Endodermal cell (in vitro differentiated cells): ENCODE measurements at places on chromosomes 1 and 21. TPM values are rescaled to one million over a fixed set of nuclear protein-coding genes. Genes with fewer than 3 reads are reported as not detected.
A peak's percentile ranks its signal among the peaks of the same experiment; 100 is the strongest.

C8B gene
- not detected in 3 replicates for total RNA-seq

GRCh38 chr1:41764656-41765055 is 154.1 kb downstream of the HIVEP3 start:
- DNase-seq: no peak

GRCh38 chr1:172833954-172834353 is 175.1 kb downstream of the FASLG start:
- no peak for DNase-seq

CFAP141 gene
- total RNA-seq: not detected in 3 replicates

- no peak for DNase-seq
Measured at GRCh38 chr1:212110617-212111016, 75.1 kb downstream of the DTL start.

DNA sequence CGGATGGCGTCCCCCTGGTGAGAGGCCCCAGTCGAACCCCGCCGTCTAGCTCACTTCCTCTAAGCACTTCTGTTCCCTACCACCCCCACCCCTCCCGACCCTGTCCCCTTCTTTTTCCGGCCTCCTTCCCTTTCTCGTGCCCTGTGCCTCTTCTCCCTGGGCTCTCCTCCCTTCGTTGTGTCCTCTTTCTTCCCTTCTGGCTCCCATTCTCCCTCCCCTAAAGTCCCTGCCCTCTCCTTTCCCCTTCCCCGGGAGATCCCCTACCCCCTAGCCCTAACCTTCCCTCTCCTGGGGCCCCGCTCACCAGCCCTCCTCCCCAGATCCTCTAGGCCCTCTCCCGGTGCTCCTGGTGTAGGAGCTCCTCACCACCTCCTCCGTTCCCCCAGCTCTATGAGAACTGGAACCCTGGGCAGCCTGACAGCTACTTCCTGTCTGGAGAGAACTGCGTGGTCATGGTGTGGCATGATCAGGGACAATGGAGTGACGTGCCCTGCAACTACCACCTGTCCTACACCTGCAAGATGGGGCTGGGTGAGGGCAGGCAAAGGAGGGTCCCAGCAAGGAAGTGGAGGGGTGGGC is 15.9 kb downstream of the BCAN start:
- peak; percentile 59 for DNase-seq

GRCh38 chr1:227796359-227796915 is 19.0 kb upstream of the PRSS38 start:
- DNase-seq: peak; percentile 22

- DNase-seq: peak; percentile 79
Measured at GRCh38 chr1:109240158-109241152, 8.9 kb upstream of the CELSR2 start.

CR1 gene
- total RNA-seq: 0.07 TPM in 2 replicates

SMIM11 gene
- total RNA-seq: 1.5 and 2.4 TPM in 2 replicates

DNA sequence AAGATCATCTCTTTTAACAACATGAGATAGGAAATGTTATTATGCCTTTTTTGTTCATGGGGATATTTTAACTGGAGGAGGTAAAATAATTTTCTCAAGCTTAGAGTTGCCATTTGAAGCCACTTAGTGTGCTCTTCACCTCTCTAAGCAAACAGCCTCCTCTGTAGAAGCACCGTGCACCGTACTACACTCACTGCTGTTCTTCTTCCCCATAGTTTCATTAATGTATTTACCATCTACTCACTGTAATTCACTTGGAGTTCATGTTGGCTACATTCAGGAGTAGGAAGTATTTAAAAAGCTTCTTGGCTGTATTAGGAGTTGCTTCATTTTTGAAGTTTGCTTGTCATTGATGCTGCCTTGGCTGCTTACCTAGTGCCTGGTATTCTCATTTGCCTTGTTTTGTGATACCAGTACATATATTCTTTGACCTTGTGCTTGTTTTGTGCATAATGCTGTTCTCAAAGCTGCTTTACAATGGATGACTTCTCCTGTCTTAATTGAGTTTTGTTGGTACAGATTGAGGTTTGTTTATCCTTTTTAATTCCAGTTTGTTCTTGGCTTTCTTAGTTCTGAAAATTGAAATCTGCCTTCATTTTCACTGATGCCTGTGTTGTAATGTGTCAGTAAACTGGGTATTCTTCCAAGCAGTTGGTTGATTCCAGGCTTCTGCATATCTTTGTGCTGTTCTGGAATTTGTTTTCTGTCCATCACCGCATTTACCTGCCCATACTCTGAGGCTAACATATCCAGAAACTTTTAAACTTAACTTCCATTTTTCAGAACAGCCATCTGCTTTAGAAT is 240.4 kb downstream of the HMCN1 start:
- DNase-seq: no peak

LORICRIN gene
- not detected in 2 replicates for total RNA-seq

DNA sequence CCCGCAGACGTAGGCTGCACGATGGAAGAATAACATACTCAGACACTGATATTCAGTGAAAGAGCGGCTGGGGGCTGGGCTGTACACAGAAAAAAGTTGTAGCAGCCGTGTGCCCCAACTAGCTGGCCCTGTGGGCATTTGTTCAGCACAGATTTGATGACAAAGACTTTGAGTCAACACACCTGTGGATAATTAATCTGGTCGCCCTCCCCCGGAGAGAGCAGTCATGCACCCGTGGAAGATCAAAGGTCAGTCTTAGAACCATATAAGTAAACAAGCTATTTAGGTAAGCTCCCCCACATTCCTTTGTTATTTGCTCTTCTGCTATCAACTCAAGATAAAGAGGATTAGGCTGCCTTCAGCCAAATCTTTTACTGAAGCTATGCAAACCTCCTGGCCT is 148.4 kb upstream of the HMCN1 start:
- peak; percentile 66 for DNase-seq

DNA sequence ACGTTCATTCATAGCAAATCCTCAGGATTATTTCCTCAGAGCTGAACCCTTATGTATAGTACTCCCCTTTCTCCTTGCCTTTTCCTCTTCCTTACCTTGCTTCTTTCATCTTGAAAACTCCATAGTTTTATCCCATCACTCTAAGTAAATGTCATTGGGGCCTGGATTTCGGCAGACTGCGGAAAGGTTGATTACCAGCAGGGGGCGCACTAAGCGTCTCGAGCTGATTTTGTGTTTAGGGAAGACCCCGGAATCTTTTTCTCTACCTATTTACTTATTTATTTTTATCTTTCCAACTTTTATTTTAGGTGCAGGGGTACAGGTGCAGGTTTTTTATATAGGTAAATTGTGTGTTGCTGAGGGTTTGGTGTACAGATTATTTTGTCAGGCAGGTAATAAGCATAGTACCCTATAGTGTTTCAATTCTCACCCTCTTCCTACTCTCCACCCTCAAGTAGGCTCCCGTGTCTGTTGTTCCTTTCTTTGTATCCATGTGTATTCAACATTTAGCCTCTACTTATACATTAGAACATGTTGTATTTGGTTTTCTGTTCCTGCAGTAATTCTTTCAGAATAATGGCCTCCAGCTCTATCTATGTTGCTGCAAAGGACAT is 11.4 kb upstream of the MTARC1 start:
- DNase-seq: peak; percentile 86

BGLAP gene
- total RNA-seq: 3.4 to 4.8 TPM (median 4.6 TPM) in 3 replicates

RPL22 gene
- 397 to 441 TPM (median 409 TPM) in 3 replicates for total RNA-seq

DNA sequence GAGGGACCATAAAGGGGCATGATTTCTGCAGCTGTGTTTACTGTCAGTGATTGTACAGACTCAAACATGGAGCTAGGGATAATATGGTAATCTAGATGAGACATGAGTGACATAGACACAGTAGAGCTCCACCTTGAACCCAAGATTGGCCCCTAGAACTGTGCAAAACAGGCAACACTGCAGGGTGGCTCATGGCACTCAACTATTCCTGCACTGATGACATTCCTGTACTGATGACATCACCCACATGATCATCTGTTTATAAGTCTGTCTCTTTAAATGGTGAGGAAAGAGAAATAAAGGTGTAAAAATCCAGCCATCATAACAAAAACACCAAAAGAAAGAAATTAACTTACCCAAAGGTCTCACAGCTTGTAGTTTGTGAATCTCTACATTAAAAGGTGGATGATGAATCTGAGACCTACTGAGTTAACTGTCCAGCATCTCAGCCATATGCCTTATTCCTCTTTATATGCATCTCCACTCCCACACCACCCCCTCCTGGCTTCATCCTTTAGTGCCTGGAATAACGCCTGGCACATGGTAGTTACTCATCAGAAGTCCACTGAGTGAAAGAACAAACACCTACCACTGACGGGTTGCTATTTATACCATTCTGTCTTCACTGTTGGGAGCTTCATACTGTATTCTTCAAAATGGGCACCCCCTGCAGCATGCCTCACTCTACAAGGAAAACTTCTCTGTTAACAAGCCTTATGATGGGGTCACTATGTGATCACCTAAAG is at the start of gene LRRC53:
Gene LRRC53, minus strand, starts transcription at position 442 of the 746 bp plus-strand sequence. CDS start 29,262 bp downstream, outside the sequence.
- DNase-seq: no peak

DNA sequence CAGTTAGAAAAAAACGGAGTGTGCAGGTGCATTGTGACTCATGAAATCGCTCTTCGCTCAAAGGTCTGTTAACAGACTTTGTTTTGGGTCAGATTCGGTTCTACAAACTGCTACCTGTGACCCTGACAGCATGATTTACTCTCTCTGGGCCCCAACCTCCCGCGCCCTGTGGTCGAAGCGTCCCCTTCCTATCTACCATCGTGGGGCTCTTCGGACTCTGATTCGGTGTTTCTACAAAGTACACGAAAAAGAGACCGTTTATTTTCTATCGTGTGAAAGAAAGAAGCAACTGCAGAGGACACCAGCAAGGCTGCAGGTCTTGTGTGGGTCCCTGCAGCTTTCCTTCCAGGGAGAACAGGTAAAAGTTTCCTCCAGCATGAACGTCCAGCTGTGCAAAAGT is 29.4 kb upstream of the SLC19A1 start:
- DNase-seq: no peak

DNA sequence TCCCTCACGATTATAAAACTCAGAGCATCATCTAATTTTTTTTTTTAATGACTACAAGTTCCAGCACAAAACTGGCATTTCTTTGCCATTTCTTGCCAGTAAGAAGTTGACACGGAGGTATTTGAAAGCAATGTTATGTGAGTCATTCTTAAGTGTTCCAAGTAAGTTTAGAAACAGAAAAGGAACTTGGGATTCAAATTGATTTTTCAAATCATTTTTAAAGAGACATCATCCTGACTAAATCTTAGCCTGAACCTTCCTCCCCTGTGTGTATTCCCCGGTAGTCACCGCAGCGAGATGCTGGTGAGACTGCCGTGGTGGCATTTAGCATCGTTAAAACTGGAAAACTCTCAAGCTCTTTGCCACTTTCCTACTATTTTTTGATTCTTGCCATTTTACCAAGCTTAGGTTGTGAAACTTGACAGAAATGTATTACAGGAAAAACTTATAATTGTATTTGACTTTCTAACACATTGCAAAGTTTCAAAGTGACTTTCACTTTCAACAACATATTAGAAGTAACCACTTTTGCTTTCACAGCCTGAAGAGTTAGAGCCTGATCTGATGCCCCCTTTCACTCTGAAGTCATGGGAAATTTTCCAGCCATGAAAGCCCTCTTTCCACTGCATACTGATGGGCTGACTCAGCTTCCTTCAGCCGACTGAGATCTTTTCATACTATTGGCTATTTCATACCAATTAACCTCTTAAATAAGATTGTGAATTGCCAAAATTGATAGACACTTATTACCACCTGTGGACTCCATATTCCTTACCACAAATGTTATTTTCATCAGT is 61.4 kb downstream of the OLFML2B start:
- peak; percentile 35 for DNase-seq

DNA sequence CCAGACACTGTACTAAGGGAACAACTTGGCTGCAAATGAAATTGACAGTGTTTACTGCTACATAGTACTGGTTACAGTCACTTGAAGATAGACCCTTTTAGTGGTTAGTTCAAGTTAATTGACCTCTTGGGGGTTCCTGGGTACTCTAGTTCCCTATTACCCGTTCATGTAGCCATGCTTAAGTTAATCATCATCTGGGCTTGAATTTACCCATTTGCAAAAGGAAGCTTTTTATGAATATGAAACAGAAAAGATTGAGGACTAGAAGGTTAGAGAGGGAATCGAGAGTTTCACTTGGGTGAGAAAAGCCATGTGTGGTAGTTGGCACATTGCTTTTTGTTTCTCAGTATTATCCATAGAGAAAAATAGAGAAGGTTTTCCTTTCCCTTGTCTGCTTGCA is 2.7 kb downstream of the MIA3 start:
- no peak for DNase-seq

PGLYRP3 gene
- not detected in 3 replicates for total RNA-seq

DNAI4 gene
- total RNA-seq: 3.7 and 4.6 TPM in 2 replicates

GRCh38 chr1:235908742-235909520 is 42.2 kb upstream of the LYST start:
- DNase-seq: no peak
